ENCODE measurements at places on chromosomes 2 and 18.

DNA sequence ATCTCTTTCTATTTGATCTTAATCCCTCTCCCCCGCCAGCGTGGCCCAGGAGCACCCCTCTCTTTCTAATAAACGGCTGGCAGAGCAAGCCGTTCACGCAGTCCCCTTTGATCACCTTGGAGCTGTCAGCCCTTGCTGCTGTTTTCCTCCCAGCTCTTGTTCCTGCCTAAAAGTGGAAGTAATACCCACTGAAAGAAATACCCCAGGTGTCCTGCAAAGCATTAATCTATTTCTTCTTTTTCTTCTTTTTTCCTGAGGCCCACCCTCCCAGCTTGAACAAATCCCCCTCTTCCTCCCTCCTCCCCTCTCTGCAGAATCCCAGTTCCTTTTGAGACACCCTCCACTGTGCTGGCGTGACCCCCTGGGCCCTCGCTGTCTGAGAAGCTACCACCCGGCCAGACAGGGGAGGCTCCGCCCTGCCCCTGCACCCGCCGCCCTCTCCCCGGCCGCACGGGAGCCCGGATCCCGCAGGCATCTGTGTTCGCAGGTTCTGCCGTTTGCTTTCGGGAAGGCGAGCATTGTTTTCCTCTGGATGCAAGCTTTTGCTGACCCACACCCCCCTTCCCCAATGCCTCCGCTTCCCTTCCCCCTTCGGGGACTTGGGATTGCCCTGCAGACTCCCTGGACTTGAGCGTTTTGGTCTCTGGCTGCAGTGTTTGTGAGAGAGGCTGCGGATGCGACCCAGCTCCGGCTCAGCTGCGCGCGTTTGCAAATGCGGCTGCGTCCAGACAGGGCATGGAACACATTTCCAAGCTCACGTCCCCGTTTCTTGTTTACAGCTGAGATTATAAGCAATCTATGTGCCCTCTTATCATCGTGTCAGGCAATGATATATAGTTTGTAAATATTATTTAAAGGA lies 631.5 kb downstream of the NYAP2 start:
- DNase-seq, result no peak

DNA sequence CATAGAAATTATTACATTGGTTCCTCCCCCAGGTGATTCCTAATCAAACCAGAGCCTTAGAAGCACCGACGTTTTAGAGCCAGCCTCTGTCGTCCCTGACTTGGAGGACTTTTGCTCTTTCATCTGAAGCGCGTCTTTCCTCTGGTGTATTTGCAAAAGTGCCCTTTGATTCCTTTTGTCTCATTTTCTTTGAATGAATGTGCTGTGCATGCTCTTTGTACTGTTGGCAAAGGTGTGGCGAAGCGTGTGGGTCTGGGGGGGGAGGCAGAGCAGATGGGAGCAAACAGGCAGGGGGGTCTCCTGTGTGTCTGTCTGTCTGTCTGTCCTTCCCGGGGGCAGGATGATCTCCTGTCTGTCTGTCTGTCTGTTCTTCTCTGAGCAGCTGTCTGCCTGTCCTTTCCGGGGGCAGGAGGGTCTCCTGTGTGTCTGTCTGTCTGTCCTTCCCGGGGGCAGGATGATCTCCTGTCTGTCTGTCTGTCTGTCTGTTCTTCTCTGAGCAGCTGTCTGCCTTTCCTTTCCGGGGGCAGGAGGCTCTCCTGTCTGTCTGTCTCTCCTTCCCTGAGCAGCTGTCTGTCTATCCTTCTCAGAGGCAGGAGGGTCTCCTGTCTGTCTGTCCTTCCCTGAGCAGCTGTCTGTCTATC lies 205.5 kb upstream of the MYT1L start:
- no peak for DNase-seq

DNA sequence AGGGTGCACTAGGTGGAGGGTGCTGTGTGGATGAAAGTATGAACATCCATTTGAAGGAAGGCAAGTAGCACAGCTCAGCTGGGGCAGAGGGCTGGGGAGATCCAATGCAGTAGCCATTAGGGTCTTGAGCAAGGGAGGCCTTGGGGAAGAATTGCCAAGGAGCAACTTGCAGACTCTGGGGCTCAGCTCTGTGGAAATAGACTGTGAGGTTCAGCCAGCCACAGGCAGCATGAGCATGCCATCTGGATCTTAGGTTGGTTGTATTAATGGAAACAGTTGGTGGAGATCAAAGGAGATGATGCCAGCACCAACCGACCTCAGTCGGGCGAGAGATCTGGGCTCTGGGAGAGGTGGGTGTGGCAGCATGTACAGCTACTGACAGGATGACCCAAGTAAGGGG lies 5.6 kb downstream of the ZAP70 start:
- DNase-seq, result no peak

GRCh38 chr2:21415234-21415633 lies 291.5 kb downstream of the TDRD15 start:
- no peak for DNase-seq

DNA sequence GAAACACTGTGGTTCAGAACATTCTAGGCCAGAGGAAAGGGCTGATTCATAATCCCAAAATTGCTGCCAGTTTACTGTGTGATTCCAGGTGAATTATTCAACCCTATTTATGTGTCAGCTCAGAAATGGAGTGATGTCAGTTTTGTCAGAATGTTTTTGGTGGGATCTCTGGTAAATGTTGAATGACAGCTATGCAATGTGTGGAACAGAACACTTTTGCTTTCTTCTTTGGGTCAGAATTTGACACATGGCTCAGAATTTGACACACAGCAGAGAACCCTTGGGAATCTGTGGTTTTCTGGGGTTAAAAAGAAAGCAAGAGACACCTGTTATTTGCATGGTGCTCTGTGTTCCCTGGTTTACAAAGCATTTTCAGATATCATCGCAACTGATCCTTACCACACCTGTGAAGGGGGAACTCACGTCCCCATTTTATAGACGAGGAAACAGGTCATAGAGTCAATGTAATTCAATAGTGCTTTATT lies 1.6 kb upstream of the MTA3 start:
- no peak for DNase-seq

DNA sequence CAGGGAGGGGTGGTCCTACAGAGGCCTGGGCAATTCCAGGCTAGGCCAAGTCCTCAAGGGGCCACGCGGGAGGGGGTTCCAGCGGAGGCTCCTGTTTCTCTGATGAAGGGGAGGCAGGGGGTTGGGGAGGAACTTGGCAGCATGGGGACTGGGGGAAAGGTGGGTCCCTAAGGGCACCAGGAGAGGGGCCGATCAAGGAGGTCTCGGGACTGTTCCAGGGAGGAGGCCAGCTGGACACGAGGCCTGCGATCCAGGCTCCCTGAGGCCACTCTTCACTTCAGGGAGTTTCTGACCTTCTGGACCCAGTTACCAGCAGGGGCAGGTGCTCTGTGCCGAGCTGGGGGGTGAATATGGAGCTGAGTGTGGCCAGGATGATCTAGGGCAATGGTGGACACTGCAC lies 71.5 kb downstream of the ASB1 start:
- no peak for DNase-seq

GRCh38 chr2:54999182-54999581 lies 51.1 kb downstream of the RTN4 start:
- DNase-seq, result no peak

DNA sequence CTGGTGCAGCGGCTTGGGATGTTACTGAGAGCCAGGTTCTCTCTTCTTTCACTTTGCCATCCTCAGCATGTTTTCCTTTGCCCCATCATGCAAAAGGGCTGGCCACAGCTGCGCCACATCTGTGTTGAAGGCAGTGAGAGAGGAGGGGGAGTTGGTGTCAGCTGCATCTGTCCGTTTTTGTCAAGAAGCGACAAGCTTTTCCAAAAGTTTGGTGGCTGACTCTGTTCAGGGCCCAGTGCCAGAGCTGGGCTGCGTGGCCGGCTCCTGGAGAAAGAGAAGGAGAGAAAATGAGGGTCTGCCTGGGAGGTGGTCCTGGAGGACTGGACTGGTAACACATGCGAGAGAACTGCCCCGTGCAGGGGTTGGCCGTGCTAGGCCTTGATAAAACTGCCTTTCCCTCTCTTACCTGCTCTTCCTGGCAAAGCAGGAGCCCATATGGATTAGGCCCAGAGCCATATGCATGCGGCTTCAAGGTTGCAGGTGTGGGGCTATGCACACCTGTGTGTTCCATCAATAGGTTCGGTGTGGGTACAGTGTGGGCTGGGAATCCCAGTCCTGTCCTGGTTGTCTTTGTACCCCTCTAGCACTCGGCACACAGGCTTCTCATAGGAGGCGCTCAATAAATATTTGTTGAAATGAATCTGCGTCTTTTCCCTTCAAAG lies 9.0 kb downstream of the RNF144A start:
- DNase-seq, result no peak

GRCh38 chr18:58484989-58485981 lies 143.6 kb downstream of the ALPK2 start:
- no peak for DNase-seq

- DNase-seq, result no peak
Measured at GRCh38 chr2:231810905-231811304, 24.7 kb downstream of the COPS7B start.

GRCh38 chr18:51192026-51192425 lies 5.5 kb downstream of the MEX3C start:
- DNase-seq, result no peak

DNA sequence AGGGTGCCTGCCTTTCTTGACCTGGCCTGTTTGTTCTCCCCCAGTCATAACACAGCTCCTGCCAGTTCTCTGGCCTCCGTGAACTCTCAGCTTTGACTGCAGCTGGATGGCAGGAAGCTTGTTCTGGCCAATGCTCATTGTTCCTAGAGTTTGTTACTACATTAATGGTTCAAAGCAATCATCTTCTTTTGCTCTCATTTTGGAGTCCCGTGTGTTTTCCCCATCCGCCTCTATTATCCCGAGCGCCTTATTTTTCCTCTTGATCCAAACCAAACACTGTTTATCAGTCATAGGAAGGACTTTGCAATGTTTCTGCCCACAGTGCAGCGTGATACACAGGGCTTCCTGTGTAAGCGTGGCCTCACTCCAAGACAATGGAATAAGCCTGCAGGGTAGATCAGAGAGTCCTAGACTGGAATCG lies 184.3 kb upstream of the APCDD1 start:
- DNase-seq, result no peak

DNA sequence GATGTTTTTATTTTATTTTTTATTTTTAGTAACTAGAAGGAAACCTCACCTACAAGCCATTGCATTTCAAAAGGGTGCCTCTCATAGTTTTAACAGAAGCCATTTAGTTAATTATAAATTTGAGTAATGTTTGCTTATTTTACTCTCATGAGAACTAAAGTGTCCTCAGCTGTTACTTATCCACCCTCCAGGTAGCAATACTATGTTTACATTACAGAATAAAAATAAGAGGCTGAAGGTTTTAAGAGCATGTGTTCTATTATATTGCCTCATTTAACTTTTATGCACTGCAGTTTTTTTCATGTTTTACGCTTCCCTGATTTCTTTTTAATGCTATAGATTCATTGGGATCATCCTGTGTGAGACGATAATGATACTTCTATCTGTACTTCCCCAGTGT lies 235.5 kb downstream of the THSD7B start:
- DNase-seq, result no peak

GRCh38 chr2:113840518-113840917 lies 49.4 kb upstream of the ACTR3 start:
- no peak for DNase-seq

DNA sequence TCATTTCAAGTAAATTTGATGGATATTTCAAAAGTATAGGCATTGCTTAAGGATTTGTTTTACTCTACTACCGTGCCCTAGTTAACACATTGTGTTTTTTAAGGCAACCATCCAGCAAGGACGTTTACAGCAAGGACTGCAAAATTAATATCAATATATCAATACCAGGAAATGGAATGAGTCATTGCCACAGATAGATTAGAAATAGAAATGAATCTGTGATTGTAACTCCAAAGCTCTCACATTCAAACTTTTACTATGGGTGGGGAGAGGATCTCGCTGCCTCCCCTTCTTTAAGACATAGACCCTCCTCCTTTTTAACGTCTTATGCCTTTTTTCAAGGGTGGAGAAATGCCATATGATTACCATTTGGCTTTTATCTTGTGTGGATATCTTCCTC lies 3.8 kb downstream of the CD28 start:
- DNase-seq, result no peak

DNA sequence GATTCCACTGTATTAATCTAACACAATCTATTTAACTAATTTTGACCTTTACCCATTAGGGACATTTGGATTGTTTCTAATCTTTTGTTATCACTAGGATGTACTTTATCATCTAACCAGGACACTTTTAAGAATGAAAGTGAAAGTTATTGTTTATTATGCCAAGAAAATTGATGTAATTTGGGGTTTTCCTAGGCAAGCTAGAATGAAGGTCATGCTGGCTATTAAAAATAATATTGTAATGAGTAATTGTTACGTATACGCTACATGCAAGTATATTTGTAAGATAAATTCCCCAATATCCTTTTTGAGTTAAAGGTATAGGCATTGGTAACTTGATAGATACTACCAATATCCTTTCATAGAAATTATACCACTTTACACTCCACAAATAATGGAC lies 74.6 kb downstream of the COL5A2 start:
- no peak for DNase-seq

GRCh38 chr2:160890667-160891352 lies 269.4 kb upstream of the TANK start:
- DNase-seq, result no peak

- DNase-seq, result no peak
Measured at GRCh38 chr2:237171396-237171795, 85.7 kb downstream of the COPS8 start.

DNA sequence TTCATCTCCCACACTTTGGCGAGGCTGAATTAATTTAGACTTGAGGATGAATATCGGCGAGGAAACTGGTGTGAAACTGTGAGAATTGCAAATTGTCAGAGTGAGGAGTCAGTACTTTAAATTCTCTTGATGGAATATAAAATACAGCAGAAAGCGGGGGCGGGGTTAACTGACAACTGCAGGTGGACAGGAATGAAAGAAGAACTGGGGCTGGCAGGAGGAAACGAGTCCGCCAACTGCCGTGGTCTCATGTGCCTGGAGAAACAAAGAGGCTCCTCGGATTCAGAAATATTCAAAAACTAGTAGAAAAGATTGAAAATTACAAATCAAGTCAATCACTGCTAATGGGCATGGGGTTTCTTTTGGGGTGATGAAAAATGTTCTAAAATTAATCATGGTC lies 44.3 kb downstream of the MOGAT1 start:
- DNase-seq, result no peak

GRCh38 chr2:121238828-121239227 lies 46.2 kb downstream of the TFCP2L1 start:
- DNase-seq, result no peak

DNA sequence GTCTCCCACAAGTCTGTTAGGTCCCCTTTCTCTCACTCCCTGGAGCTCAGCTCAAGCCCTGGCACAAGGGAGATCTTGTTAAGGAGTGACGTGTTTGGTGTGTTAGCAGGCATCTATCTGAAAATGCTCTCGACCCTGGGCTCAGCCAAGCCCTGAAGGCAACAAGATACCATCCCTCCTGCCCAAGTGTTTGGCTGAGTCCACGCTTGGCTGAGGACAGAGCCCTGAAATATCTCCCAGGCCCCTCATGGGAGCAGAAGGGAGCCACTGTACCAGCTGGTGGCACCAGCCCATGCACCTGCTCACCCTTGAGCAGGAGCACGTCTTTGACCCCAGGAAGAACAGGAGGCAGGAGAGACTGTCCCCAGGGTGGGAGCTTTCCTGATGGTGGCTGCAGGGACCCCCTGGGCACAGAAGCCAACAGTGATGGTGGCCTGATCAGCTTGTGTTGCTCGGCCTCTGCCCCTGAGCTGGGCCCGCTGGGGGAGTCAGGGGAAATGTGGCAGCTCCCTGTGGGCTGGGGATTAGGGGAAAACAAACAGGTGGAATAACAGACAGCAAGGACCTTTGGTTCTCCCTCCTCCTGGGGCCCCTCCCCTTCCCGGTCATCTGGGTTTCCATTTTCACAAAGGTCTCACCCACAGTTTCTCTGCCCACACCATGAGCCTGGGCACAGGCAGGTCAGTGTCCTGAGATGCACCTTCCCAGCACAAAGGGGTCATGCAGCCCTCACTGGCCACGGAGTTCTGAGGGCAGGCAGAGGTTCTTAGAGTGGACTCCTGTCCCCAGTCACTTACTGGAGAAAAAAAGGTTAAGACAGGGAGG lies 91.6 kb downstream of the RHOB start:
- DNase-seq, result no peak
